Left cardiac atrium (tissue), 4 donors: ENCODE measurements at places on chromosomes 2 and 18. TPM values are rescaled to one million over a fixed set of nuclear protein-coding genes. Genes with fewer than 3 reads are reported as not detected.

GRCh38 chr2:224151161-224151560 lies 112.1 kb upstream of the SERPINE2 start:
- DNase-seq, result no peak

Gene KLHL41
- total RNA-seq, result 92.0 TPM

Gene LRATD1
- 2.9 TPM for total RNA-seq

Gene SPP2
- total RNA-seq, result not detected

Gene KIF1A
- total RNA-seq, result 27.4 TPM

DNA sequence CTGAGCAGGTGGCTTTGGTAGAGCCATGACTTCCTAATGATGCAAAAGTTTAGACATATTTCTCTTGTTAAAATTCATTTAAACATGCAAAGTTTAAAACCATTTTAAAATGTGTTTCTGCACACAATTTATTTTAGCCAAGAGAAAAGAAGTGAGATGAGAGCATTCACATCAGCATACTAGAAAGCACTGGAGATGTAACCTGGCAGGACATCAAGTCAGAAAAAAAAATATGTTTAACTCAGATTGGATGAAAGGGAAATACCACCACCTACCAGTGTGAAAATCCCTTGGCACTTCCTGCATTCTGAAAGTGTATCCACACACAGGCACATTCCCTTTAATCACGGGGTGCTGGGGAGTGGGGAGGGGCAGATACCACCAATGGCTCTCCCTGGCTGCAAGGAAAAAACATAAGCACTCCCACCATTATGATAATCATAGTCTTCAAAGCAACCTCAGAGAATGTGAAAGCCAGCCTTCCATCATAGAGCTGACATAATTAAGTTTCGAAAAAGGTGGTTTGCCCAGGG lies 25.0 kb downstream of the DNER start:
- DNase-seq, result no peak

GRCh38 chr2:239144713-239144999 lies 256.2 kb downstream of the HDAC4 start:
- no peak for DNase-seq

DNA sequence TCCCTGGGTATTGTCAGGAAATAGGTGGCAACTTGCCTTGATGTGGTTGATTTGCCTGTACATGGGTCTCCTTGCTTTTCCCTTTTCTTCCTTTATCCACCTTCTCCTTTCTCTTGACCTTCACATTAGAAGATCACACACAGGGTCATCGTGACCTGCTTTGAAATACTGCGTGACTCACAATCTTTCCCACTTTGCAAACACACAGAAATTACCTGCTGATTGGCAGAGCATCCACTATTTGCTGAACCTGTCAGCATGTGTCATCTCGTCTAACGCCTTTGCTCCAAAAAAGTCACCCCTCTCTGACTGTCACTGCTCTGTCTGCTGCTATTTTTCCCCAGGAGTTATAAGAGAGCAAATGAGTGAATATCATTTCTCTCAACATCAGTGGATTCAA lies 60.8 kb downstream of the MYO3B start:
- DNase-seq, result no peak

Gene AGBL5
- total RNA-seq, result 8.4 TPM

- no peak for DNase-seq
These were observed 80.5 kb upstream of the KIF5C start for GRCh38 chr2:148794558-148794957.

Gene FAM161A
- 1.5 TPM for total RNA-seq

DNA sequence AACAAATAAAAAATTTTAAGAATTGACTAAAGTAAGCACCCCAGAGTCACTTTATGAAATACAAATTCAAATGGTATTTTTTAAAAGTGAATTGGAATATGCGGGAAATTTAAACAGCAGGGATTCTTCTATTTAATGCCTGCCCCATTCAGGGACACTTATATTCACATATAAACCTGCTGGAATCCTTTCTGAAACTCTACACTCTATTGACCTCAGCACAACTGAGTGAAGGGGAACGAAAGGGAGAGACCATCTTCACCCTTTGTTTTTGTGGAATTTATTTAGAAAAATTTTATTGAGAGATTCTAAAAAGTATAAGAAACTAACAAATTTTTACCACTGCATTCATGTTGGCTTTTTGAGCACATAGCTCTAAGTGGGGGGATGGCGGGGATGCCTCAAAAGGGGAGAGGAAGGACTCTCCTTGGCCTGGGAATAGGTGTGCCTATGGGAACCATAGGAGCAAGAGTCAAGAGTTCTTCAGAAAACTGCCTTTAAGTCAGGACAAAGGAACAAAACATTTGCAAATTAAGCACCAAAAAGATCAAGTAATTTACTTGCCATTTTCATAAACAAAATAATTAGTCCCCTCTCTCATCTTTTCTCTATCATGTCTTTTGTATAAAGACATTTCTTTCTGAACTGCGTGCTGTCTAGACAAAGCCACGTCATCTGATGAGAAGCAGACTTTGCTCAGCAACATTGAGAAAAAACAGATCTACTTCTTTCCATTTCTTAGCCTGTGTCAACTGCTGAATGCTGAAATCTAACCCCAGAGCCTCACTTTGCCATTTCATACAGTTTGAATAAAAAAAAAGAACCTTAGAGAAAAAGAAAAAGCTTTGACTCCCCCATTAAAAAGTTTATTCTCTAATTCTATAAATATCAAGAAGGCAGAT lies 21.6 kb upstream of the FLACC1 start:
- no peak for DNase-seq

Gene KCNG3
- total RNA-seq, result not detected

- no peak for DNase-seq
These were observed 23.2 kb downstream of the ATG4B start for GRCh38 chr2:241660593-241661213.

DNA sequence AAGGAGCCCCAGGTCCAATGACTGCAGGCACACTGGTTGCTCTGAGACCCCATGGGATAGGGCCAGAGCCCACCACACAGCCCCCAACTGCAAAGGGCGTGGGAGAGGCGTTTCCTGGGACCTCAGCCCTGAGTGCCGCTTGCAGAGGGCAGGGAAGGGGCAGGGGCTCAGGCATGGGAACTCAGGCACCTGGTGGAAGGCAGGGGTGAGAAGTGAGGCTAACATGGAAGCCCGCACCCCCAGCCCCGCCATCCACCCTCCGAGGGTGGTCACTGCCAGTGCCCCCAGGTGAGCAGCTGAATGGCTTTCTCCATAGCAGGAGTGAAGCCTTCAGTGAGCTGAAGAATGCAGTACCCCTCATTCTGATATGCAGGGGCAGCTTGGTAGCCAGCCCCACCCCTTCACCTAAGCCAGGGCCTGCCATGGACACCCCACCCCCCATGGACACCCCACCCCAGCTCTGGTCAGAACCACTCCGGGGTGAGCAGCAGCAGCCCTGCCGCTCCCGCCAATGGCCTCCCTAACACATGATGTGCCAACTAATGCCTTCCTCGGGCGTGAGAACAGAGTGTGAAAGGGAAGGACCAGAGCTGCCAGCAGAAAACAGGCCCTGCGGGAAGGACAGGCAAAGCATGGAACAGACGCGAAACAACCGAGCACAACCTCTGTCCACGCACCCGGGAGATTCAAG lies 6.6 kb downstream of the KIF1A start:
- DNase-seq, result no peak

DNA sequence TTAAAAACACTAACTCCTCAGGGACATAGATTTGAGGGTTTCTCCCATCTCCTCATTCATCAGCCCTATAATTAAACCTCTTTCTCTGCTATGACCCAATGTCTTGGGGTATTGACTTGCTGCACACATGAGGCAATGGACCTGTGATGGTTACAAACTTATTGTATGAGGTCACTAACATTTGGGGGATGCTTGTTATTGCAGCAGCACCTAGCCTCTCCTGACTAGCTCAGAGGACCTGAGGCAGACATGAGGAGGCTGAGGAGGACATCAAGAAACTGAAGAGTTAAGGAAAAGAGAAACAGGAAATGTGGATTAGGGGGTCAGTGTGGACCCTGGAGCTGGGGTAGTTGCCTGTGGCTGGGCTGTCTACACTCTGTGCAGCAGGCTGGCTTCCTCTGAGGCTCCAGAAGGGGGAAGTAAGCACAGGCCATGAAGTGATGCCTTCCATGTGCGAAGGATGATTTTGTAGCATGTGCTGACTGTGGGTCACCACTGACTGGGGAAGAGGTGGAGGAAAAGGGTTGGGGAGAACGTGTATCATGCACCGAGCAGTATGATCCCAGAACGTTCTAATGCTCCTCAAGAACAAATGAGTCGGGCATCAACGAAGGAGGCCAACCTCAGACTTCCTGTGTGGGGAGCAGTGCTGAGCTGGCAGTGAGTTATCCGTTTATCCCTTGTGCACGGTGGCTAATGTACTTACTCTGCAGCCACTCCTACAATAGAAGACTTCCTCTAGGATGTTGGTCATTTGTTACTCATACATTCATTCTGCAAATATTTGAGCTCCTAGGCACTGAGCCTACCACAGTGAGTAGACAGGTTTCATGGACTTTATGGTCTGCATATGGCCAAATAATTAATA lies 42.1 kb upstream of the RFX8 start:
- no peak for DNase-seq
